ENCODE measurements at places on chromosomes 6 and 20.

DNA sequence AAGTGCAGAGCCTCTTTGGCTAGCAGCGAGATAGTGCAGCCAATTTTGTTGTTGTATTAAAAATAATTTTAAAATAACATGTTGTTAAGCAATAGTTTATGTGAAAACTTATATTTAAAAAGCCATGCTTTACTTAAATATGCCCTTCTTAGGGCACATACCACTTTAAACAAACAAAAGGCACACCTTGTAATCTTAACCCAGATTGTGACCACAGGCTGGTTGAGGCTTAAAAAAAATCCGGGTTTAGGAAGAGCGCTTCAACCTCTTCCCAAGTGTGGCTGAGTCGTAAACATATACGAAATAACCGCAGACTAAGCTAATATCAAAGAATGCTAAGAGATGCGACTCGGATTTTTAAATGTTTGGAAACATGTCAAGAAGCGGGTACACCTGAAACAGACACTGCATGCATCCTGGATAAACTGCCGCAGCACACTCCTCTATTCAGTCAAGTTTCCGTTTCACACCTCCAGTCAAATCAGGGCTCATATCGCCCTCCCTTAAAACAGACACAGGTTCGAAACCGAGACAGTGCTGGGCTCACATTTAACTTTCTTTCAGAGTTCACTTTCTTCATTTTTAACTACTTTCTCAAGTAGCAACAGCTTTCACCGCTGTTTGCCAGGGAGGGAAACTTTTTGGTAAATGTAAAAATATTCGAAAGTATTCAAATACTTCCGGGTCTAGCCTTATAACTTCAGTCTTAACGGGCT lies 1.5 kb downstream of the DEK start:
- no peak for DNase-seq

GRCh38 chr6:18154507-18155149 lies at the start of gene TPMT:
Gene TPMT (minus strand): TSS chr6:18155077. CDS start chr6:18149127, 5,950 bp downstream.
- peak; percentile 68 for DNase-seq

DNA sequence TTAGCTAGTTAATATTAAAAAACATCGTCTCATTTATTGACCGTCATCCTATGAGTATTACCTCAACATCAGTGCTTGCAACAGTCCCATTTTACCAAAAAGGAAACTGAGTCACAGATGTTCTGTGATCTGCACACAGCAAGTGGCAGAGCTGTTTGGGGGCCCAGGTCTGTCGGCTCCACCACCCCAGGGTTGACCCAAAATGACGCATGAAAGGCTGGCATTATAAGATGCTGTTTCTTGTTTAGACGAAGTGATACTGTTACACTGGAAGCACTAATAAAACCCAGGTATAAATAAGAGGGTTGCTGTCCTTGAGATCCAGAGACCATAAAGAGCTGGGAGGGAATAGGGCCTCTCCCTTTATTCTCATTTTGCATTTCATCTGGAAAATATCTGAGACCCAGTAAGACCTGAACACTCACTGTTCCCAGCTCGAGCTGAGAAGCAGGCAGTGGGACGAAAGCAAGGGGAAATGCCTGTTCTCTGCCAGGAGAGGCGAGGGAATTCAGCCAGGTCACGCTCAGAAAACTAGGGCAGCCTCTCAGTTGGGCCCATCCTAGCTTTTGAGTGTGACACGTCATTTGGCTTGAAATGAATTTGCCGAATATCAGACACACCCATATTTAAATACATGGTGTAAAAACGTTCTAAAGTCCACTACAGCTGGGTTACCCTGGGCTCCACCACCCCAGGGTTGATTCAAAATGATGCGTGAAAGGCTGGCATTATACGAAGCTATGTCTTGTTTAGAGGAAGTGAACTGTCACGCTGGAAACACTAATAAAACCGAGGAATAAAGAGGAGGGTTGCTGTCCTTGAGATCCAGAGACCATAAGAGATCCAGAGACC lies 1.4 kb upstream of the MICAL1 start:
- no peak for DNase-seq

DNA sequence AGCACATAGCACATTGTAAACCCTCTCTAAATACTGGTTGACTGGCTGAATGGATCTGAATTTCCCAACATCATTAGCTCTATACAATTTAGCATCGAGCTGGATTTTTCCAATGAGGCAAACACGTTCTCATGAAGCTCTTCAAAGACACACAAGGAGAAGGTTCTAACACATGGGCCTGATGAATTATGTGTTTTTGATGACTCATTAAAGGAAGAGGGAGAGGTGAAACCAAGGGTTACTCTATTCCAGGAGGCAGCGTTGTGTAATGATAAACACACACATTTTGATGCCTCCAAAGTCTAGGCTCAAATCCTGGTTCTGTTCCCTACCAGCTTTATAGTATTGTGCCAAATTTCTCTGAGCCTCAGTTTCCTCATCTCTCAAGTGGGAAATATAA lies 84.3 kb downstream of the PFDN4 start:
- no peak for DNase-seq

DNA sequence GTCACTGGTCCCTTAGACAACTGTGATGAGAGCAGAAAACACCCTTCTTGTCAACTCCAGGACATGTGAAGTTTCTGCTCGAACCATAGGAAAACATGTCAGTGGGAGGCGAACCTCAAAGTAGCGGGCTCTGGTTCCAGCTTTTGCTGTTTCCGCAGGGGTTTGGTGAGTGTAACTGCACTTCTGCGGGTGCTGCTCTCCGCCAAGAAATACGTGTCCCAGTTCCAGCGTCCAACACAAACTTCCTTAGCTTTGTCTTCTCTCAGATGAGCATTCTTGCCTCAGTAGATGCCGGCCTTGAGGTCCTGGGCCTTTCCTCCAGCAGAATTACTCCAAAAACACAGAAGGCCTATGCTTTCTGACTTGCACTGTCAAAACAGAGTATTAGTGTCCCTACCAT lies 156.3 kb downstream of the FNDC1 start:
- DNase-seq = no peak

- no peak for DNase-seq
Observed at GRCh38 chr6:81465859-81466258, 286.6 kb downstream of the TENT5A start.

- no peak for DNase-seq
Observed at GRCh38 chr6:19719691-19720128, 117.5 kb upstream of the ID4 start.

DNA sequence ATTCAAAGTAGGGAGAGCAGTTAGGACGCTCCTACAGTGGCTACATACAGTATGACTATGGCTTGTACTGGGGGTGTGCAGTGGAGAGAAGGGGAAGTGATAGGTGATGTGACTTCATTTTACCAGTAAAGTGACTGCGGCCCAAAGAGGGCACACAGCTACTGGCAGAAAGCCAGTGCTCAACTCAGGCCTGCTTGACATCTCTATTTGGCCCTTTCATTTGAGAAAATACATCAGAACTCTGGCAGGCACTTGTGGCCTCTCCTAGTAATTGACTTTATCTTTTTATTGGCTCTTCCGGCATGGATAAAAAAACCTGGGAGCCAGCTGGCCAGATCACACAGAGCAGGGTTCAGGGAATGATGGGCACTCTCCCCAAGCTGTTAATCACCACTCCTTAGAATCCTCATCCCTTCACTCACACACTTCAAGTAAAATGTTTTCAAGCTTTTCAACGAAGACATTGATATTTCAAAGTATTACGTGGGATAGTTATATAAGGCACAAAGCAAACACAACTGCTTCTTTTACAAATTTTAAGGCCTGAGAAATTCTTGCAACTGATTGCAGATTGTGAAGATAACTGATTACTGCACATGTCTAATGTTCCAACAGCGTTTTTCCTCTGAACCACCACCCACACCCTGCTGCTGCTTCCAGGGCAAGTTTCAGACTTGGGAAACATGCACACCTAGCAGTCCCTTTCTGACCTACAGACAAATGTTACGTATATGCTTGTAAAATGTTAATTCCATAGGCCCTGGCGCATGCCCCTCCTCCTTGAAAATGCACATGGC lies 73.5 kb downstream of the TNFRSF21 start:
- no peak for DNase-seq

- DNase-seq = no peak
Observed at GRCh38 chr6:107820338-107821261, 3.5 kb downstream of the SCML4 start.

DNA sequence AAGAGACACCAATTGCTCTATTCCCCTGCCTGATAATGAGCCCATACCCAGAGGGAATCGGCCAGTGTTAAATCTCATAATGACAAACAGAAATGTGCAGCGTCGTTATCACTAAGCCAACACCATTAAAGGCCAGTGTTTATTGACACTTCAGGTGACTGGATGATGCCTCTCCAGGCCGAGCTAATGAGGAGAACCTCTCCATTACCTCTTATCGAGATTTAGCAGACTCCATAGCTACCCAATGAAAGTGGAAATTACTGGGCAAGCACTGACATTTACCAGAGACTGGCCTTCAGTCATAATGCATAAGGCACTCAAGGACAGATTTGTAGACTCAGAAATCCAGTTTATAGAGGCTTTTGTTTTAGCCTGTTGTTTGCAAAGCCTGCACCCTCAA lies 669.5 kb downstream of the MAFB start:
- DNase-seq = no peak

- DNase-seq = no peak
Observed at GRCh38 chr20:63626424-63627128, at the start of gene GMEB2. Gene GMEB2 (minus strand): TSS chr20:63627101. CDS start chr20:63619397, 7,704 bp downstream.

GRCh38 chr20:3227506-3227905 lies 11.5 kb downstream of the SLC4A11 start:
- no peak for DNase-seq

DNA sequence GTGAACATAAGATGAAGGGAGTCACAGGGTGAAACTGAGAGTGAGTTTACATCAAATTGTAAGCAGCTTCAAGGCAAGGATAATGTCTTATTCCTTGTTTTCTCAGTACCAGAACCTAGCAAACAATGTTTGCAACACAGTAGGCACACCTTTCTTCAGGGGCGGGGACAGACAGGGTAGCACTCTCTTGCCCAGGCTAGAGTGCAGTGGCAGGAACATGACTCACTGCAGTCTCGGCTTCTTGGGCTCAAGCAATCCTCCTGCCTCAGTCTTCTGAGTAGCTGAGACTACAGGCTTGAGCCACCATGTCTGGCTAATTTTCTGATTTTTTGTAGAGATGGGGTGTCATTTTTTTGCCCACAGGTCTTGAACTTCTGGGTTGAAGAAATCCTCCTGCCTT lies 299.8 kb downstream of the CD83 start:
- DNase-seq = no peak

DNA sequence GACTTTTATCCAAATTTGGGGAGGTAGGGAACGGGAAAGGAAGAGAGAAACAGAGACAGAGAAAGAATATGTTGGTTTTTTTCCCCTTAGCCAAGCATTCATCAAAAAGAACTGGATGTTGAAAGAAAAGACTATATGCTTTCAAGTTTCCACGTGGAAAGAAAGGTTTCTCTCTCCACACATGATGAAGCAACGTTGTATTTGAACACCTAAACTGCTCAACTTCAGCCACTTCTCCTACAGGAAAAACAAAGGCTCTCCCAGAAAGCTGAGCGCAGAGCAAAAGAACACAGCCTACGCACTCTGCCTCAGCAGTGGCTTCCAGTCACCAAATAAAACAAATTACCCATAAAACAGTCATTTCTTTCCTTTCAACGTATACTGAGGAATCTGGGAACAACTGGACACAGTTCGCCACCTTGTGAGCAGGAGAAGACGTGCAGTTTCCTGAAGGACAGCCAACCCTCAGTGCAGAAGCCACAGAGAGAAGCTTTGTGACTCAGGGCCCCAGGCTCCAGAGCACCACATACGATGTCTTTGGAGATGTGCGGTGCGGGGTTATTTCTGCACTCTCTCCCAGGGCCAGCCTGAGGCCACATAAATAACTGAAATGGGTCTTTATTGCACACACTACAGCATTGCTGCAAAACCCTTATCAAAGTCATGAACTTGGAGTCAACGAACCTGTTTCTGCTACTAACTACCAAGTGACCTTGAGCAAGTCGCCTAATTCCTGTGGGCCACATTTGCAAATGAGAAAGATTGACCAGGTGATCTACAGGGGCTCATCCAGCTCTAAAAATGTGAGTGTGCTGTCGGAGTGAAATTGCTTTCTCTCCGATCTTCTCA lies 10.1 kb downstream of the IL17F start:
- DNase-seq = peak; percentile 22

DNA sequence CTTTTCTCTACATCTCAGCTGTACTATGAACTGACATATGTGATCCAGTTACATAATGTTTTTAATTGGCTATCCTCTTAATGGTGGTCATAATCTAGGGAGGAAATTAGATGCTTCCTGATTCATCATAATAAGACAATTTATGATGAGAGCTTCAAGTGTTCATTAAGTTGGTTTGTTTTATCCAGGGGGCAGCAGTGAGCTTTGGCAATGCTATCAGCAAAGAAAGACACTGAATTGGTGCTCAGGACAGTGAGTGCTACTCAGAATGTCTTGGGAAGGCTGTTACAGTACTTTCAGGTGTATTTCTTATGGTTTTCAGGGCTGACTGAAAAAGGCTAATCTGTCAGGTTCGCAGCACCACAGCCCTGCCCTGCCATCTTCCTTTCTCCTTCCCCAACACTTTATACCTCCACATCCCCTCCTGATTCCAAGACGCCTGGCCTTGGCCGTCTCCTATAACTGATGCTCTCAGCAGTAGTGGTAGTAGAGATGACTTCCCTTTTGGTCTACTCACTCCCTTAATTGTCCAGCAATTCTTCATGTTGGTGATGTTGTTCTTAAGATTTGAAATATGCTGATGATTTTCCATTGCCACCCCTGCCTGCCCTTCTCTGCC lies 67.0 kb upstream of the TNFAIP3 start:
- no peak for DNase-seq

DNA sequence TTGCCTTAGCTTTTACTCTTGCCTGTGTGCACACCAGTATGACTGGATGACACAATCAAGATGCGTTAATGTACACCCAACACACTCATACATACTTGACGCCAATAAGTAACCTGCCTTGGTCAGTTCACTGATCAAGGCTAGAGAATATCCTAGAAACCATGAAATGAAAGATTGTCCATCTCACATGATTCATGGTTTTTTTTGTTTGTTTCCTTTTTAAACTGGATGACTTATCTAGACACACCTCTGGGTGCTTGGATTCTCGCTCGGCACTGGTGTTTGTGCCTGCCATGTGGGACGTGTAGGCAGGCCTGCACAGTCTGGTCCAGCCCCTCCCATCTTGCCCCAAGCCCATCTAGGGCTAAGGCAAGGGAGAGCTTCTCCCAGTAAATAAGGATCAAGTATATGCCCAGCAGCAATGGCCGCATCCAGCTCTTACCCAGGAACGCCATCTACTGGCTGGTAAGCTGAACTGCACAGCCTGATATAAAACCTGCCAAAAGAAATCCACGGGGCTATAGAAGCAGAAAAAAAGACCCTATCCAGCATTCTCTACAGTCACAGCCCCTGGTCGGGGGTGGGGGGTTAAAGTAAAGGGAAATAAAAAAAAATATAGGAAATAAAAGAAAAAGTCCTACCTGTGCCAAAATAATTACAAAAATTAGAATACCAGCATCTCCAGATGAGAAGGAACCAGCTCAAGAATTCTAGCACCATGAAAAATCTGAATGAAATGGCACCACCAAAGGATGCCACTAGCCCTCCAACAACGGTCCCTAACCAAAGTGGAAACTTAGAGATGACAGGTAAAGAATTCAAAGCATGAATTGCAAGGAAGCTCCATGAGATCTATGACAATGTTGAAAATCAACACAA lies 73.3 kb downstream of the OTOR start:
- DNase-seq = no peak
